BJ (cell line): ENCODE measurements at places on chromosomes 4 and X.

GRCh38 chr4:154082760-154083535 is 294.1 kb upstream of the SFRP2 start:
- DNase-seq, result no peak

- DNase-seq, result no peak
Measured at GRCh38 chrX:16144420-16144819, 21.1 kb downstream of the GRPR start.

GRCh38 chr4:174173360-174173759 is 110.1 kb downstream of the FBXO8 start:
- no peak for DNase-seq

DNA sequence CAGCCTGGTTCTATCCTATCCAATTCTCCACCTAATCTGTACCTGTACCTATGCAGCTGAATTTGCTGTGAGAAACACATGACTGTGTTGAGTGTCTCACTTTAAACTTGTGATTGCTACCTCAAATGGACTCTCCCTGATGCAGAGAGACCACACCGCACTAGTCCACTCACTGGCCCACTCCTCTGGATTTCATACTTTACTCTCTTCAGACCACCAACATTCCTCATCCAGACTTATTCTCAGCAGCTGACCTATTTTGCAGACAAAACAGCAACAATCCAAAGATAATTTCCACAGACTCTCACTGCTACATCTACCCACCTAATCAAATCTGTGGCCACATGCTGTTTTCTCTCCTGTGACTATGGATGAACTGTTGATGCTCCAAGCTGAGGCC is 45.2 kb downstream of the ACSL4 start:
- no peak for DNase-seq

DNA sequence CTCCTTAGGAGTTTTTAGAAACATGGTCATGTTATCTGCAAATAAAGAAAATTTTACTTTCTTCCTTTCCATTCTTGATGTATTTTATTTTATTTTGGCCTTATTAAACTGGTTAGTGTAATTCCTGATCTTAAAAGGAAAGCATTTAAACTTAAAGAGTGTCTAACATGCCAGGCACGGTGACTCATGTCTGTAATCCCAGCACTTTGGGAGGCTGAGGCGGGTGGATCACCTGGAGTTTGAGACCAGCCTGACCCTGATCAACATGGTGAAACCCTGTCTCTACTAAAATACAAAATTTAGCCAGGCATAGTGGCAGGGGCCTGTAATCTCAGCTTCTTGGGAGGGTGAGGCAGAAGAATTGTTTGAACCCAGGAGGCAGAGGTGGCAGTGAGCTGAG is 281.3 kb downstream of the PTTG2 start:
- DNase-seq, result no peak

- DNase-seq, result no peak
Measured at GRCh38 chr4:110108422-110108821, 90.0 kb downstream of the ELOVL6 start.

- DNase-seq, result no peak
Measured at GRCh38 chr4:168674077-168674747, 177.4 kb downstream of the PALLD start.

DNA sequence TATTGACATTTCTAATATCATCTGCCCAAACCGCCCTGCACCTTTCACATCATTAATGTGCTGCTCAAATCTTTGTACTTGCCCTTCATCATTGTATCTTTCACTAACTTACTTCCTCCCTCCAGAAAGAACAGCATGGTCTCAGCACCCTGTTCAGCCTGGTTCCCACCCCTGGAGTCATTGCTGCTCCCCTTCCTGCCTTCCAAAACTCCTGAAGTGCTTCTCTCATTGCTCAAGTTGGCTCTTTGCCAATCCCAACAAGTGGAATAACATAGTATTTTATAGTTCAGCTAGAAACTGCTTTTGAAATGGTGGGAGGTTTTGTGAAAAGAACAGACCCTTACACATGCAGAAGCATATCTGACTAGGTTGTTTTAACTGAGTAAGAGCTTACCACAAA is 14.0 kb upstream of the TTC29 start:
- no peak for DNase-seq

DNA sequence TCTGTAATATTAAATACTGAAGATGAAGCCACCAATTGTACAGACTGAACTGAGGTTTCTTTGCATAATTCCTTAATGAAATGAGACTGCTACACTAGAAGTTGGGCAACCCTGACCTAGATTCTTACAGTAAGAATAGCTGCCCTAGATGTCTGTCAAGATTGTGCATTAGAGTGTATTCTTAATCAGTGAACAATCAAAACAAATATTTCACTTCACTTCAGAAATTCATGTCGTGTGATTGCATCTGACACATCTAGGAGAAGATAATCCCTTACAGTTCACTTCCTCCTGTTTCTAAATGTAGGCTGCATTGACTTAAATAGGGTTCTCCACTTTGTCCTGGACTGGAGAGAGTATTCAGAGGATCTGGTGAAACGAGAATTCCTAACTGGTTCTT is 283.1 kb downstream of the HNRNPD start:
- DNase-seq, result no peak

DNA sequence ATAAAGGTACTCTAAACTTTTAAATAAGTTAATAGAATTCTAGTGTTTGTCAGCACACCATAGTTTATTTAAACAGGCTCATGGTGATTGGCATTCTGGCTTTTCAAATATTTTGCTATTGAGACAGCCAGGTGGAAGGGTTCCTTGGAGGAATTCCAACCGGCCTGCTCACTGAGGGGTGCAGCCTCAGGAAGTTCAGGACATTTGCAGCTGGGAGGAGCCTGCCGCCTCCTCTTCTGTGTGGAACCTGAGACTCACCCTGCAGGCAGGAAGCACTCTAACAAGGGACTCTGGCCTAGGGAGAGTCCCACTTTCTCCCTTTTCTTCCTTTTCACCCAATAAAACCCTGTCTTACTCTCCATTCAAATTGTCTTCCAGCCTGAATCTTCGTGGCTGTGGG is 1328.0 kb downstream of the FSTL5 start:
- no peak for DNase-seq

DNA sequence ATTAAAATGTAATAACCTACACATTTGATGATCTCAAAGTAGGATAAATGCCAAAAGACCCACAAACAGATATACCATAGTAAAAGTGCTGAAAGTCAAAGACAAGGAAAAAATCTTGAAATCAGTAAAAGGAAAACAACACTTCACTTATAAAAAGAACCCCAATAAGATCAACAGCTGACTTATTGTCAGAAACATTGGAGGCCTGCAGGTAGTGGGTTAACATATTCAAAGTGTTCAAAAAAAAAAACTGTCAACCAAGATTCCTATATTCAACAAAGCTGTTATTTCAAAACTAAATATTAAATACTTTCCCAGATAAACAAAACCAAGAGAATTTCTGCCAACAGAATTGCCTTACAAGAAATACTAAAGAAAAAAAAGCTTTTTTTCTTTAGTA is 347.1 kb downstream of the GUCY2F start:
- no peak for DNase-seq

- DNase-seq, result no peak
Measured at GRCh38 chr4:127018381-127018780, 614.4 kb upstream of the INTU start.

- DNase-seq, result no peak
Measured at GRCh38 chr4:145882604-145883003, 56.0 kb downstream of the ZNF827 start.

- no peak for DNase-seq
Measured at GRCh38 chrX:41909068-41909467, 14.3 kb downstream of the CASK start.

DNA sequence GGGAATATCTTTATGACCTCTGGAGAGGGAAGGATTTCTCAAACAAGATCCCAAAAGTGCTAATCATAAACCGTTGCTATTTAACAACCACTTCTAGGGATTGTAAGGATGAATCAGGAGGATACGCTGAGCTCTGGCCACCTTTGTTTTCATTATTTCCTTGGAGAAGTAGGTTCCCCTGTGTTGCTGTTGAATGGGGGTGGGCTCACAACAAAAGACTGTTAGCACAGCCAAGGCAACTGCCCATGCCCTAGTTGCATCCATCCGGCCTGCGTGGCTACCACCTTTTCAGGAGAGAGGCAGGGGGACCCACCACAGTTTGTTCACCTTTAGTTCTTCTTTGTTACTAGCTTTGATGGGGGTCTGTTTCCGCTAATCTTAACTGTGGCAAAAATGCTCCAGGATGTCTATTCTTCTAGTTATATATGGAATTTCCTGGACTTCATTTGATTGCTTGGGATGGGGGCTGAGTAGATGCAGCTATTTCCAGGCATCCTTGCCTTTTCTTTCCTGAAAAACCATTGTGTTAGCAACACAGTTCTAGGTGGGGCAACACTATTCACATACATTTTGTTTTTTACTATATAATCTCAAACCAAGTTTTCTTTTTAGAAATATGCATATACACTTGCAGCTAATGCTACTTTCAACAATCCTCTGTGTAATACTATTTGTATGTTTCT is 95.4 kb downstream of the KDR start:
- no peak for DNase-seq

DNA sequence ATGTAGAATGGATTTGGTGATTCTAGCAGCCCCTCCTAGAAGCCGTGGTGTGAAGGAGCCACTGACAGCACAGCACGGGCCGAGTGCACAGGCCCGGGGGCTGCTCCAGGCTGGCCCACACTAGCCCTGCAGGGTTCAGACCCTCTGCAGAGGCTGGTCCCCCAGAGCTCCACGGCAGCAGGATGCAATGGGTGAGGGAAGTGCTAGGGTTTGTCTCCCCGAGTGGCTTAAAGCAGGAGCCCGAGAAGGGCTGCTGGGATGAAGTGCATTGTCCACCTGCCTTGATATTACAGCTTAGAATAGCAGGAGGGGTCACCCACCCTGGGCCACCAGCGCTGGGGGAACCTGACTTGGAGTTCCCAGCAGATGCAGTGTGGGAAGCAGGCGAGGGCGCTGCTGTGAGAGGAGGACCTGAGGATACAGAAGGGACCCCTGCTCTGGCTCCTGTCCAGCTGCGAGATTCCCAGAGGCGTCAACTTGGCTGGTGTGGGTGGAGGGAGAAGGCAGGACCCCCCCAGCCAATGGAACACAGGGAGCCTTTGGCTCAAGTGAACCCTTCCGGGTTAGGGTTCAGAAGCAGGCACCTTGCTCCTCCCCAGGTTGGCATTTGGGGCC is 30.0 kb downstream of the WDR1 start:
- DNase-seq, result no peak

GRCh38 chrX:130680164-130681035 is 222.6 kb downstream of the ENOX2 start:
- no peak for DNase-seq

DNA sequence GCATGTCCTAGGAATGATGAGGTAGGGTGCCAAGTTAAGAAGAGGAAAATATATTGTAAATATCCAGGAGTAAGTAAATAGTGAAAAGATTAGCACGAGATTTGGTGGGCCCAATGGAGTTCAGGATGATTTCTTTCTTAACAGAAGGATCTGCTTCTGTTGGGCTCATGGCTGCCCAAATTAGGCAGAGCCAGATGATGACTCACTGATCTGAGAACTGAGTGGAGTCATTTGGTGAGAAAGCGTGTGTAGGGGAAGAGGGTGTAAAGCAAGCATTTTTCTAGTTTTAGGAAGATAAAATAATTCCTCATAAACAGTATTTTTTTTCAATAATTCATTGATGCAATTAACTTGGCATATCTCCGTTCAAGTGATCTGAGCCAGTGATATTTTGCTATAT is 1.6 kb downstream of the TBX22 start:
- no peak for DNase-seq
